GM23338 (cell line): ENCODE measurements at places on chromosomes 1 and 21.

DNA sequence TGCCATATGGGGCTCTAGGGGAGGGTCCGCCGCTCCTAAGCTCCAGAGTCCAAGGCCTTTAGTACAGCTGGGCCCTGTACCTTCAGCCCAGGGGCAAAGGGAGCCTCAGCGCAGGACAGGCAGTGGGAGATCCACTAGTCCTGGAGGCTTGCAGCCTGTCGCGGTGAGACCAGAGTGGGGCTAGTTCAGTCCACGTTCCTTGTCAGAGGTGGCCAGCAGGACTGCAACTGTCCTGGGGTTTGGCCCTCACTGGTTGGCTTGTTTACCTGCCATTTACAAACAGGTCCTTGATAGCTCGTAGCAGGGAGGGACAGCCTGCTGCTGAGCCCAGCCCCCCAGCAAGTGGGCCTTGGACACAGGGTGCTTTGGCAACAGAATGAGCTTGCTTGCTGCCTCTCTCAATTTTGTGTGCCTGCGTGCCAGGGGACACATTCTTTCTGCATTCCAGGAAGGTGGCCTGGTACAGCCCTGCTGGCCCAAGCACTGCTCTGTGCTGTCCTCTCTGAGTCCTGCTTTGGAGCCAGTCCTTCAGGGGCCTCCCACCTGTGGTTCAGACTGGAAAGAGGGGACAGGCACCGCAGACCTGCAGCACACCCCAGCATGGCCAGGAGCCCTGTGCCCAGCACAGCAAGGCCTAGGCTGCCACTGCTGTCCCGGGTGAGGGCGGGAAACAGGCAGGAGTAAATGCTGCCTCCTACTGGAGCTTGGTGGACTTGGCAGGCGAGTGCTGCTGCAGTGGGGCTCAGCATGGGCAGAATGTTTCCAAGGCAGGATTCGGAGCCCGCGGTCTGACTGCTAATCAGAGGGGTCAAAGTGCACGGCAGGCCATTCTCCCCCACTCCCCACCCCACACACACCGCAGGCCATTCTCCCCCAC is 15.2 kb downstream of the H6PD start:
- peak; percentile 85 for DNase-seq

- DNase-seq = no peak
Observed at GRCh38 chr21:45995686-45996179, 14.2 kb downstream of the COL6A1 start.

GRCh38 chr21:38494703-38495102 is 3.6 kb downstream of the ERG start:
- no peak for DNase-seq

- no peak for DNase-seq
Observed at GRCh38 chr21:14672466-14672865, 126.4 kb upstream of the SAMSN1 start.

GRCh38 chr1:194117582-194117981 is 931.2 kb upstream of the B3GALT2 start:
- peak; percentile 86 for DNase-seq

DNA sequence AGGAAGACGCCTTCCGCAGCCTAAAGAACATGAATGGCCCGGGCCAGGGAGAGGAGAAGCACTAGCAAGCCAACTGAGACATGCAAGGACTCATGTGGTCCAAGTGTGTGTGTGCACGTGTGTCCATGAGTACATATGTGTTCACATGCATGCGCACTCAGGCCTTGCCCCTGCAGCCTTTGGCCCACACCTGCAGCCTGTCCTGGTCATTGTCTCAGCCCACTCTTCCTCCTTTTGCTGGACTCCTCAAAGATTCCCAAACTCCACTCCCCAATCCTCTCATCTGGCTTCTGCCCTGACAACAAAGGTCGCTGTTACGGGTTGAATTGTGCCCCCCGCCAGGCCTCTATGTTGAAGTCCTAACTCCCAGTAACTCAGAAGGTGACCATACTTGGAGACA is 21.9 kb downstream of the CDCA8 start:
- DNase-seq = no peak

DNA sequence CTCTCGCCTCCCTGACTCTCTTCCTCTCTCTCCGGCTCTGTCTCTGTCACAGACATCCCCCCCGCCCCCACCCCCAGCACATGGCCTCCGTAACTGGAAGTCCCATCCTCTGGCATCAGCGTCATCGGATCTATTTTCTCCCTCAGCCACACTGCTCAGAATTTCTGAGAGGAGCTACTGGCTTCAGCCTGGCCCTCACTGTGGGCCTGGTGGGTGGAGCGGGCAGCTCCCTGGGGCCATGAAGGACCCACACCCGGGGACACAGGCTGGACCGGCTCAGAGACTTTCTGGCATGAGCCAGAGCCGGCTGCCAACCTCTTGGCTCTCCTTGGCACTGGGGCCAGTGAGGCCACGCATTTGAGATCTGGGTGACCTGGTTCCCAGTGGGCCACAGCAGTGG is 61.2 kb upstream of the CASZ1 start:
- DNase-seq = no peak

DNA sequence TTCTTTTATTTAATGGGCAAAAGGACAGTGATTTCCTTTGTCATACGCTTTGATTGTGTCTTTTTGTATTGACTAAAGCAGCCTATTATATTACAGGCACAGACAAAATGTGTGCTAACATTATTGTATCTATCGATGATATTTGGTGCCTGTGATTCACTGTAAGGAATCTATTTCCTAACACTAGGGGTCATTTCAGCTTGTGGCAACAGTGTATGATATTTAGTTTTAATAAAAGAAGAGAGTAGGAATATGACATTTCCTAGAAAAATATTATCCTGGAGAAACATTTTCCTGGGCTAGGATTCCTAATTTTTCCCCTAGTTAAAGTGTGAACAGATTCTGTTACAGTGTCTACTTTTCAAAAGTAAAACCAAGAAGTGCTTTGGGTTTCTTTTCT is 42.8 kb downstream of the TYW3 start:
- DNase-seq = no peak

GRCh38 chr1:242016479-242016878 is 17.6 kb upstream of the MAP1LC3C start:
- no peak for DNase-seq

DNA sequence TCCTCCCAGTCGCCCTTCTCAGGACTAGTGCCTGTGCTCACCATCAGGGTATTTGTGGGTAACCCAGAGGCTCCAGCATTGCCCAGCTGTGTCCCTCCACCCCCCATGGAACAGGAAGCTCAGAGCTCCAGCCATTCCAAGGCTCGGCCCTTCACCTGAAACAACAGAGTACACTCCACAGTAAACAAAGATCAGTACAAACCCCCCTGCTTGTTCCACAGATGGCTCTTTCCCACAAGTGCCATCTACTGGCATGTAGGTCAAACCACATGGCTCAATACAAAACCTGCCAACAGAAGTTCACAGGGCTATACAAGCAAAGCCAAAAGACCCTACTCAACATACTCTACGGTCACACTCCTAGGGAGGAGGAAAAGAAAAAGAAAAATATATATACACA is 258.7 kb downstream of the AGBL4 start:
- DNase-seq = peak; percentile 1

GRCh38 chr1:18009478-18009961 is 98.1 kb upstream of the IGSF21 start:
- DNase-seq = peak; percentile 35

- no peak for DNase-seq
Observed at GRCh38 chr1:10599194-10599861, 124.6 kb downstream of the PEX14 start.

GRCh38 chr1:244709476-244710368 is 56.8 kb downstream of the DESI2 start:
- DNase-seq = no peak

DNA sequence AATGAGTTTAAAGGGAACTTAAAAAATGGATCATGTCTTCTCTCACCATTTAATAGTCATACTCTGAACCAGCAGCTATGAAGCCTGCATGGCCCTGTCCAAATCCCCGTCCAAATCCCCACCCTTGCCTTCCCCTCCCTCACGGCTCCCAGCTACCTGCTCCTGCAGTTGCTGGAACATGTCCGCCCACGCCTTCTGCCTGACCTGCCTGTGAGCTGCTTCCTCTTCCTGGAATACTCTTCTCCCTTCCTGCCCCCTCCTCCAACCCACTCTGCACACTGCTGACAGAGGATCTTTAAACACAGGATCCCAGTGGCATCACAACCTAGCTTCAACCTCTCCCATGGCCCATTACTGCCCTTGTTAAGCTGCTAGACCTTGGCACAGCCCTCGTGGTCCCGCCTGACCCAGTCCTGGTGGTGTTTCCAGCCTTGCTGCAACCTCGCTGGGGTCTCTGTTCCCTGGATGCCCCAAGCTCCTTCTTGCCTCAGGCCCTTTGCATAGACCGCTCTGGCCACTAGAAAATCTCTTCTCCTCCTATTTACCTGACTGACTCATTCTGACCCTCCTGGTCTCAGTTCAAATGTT is 118.3 kb downstream of the PTPRU start:
- no peak for DNase-seq

DNA sequence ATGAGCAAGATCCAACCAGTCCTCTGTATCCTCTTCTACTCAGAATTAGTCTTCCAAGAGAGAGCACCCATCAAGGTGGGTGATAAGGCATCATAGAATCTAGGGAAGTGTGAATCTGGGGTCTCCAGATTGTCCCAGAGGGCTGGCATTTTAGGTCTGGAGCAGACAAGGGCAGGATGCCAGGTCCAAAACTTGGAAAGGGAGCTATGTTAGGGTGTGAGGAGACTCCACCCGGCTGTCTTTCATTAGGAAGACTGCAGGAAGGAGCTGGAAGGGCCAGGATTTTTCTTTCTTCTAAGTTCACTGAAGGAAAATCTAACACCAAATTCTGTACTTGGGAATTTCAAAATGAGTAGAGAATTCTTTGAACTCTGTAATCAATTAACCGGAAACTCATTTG is 86.1 kb upstream of the BMP8A start:
- DNase-seq = no peak

GRCh38 chr1:145982010-145982723 is 14.2 kb downstream of the TXNIP start:
- no peak for DNase-seq

DNA sequence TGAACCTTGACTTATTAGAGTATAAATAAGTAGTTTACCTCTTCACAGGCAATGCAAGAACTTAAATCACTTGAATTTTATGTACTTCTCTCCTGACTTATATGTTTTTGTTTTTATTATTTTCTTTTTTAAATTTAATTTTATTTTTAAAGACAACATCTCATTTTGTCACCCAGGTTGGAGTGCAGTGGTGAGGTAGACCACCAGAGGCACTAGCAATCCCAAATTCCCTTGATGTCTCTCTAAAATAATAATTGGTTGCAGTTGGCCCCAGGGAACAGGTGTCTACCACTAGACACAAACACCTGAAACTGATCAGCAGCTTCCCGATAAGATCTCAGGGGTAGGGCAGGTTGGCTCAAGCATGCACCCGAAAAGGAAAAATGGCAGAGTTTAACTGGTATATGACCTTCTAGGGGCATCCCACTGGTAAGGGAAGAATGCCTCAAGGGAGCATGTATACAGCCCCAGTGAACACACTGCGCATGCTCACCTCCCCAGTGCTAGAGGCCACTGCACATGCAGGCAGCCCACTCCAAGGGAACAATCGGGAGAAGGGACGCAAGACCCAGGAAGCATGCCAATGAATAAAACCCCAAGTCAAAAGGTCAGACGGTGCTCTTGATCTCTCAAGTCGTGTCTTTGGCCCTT is 14.6 kb downstream of the EXOC8 start:
- DNase-seq = no peak

- no peak for DNase-seq
Observed at GRCh38 chr1:72394457-72394856, 112.1 kb upstream of the NEGR1 start.

DNA sequence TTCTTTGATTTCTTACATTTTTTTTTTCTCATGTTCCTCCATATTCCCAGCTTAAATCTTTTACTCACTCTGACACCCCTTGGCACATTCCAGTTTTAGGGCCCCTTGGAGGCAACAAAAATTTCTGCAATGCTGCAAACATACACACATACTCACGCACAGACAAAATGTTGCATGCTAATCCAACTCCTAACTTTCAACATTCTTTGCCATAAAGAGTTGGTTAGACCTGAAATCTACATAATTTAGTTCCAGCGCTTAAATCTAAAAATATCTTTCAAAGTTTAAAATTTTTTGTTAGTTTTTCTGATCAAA is 103.9 kb downstream of the PTPN14 start:
- DNase-seq = no peak

GRCh38 chr21:46168659-46169386 is 13.4 kb upstream of the FTCD start:
- no peak for DNase-seq

DNA sequence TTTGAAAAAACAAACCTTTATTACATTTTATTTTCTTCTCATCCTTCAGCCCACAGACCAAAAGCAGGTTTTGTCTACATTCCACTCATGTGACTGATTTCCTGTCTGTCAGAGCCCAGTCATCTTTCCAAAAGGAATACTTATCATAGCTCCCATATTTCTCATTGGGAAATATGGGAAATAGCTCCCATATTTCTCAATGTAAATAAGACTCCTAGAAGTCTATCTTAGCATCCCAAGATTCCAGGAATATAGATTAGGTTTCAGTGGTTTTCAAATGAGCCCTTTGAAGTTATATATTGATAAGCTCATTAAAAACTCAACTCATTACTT is 19.1 kb upstream of the NRDC start:
- no peak for DNase-seq

GRCh38 chr1:82690411-82690810 is 889.7 kb downstream of the ADGRL2 start:
- DNase-seq = no peak

DNA sequence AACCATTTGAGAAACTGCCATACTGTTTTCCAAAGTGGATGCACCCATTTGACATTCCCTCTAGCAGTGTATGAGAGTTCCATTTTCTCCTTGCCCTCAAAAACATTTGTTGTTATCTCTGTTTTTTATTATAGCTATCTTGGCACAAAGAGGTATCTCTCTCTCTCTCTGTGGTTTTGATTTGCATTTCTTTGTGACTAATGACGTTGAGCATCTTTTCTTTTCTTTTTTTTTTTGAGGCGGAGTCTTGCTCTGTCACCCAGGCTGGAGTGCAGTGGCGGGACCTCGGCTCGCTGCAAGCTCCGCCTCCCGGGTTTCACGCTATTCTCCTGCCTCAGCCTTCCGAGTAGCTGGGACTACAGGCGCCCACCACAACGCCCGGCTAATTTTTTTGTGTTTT is 17.4 kb upstream of the ZMYM6 start:
- peak; percentile 34 for DNase-seq

DNA sequence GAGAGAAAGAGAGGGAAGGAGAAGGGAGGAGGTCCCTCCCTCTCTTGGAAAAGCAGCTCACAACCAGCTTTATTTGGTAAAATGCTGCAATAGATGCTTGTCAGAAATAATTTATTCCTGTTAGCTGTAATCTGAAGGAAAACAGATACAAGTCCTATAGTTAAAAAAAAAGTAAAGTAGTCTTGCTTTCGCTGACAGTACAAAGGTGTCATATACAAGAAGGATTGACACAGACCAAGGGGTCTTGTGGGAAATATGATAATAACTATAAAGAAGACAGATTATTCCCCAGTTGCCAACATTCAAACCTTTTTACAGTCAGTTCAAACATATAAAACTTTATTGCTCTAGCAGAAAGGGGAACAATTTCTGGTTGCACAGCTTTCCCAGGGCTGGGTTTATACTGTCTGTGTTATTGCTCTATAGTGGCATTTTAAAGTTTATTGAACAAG is 145.0 kb downstream of the PBX1 start:
- DNase-seq = no peak

- DNase-seq = peak; percentile 88
Observed at GRCh38 chr1:156726549-156727226, 1.6 kb upstream of the METTL25B start.

GRCh38 chr1:241776911-241777310 is 71.1 kb upstream of the EXO1 start:
- no peak for DNase-seq

GRCh38 chr1:18217398-18218043 is 109.9 kb downstream of the IGSF21 start:
- peak; percentile 80 for DNase-seq

GRCh38 chr1:94284476-94284875 is 47.1 kb upstream of the ARHGAP29 start:
- DNase-seq = no peak
